ENCODE measurements at places on chromosomes 7 and 10.

DNA sequence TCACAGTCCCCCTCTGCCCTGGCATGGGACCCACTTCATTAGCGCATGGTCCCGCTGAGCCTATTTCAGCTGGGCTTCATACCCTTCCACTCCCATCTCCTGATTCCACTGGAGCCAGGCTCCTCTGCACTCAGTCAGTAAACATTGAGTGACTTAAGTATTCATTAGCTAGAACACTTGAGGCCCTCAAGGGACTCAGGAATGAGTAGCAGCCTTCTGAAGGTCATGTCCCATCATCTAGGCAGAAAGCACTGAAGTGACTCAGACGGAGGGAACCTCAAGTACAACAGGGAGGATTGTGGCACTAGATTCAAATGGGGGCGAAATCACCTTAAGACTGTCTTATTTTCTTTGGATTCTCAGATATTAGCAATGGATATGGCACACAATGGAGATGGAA, 186.6 kb upstream of the INHBA start:
- no peak for DNase-seq

DNA sequence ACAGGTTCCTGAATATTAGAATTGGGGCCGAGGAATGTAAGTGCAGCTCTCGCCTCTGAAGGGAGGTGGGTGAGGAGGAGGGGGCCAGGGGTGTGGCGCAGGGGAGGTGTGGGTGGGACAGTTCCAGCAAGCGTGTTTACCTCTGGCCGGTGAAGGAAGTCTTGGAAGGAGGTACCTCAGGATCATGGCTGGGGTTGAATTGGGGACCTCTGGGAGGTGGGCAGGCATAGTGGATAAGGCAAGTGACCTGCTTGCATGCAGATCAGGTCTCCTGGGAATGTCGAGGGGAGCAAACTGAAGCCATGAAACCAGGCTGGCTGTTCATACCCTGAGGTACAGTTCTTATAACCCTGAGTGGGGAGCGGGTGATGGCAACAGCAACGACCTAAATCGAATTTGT, 2.0 kb downstream of the ZNF775 start:
- DNase-seq = no peak

GRCh38 chr10:65313406-65313805, 1612.4 kb upstream of the LRRTM3 start:
- DNase-seq = no peak

DNA sequence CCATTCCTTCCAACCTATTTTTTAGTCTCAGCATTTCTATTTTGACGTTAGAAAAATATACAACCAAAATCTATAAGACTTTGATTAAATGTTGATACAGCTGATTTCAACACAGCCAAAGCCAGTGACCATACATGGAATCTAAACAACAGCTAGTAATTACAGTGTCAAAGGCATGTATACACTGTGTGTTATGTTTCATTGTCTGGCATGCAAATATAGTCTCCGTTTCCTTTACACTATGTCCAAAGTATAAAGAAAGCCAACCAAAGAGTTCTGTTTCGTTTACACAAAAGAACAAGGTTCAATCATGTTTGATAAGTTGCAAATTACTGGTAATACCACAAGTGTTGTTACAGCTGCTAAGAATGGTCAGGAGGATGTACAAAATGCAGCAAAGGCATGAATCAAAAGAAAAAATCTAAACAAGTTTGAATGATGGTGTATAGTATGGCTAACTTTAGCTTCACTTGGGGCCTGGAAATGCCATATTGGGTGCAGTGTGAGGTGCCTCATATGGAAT, 268.3 kb upstream of the FERD3L start:
- no peak for DNase-seq

DNA sequence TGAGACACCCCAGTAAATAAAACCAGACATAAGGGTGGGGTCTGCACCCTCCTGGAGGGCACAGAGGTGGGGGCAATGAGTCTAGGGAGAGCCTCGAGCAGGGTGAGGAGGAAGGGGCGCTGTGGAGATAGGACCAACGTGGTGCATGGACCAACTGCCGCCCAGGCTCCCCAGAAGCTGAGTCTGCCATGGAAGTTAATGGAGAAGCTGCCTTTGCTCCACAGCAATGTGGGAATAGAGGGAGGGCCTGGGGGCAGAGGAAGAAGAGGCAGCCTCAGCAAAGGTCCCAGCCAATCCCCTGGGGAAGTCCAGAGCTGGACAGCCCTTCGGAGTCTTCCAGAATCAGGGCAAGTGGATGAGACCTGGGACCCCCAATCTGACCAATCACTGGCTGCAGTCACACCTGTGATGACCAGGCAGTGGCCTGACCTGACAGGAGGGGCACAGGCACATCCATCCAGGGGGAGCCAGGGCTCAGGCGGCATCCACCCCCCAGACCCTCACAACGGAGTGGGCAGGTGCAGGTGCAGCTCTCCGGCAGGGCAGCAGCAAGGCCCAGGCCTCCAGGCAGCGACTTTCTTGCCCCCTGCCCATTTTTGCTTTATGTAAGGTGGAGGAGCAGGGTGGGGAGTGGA, 242.2 kb upstream of the PPP2R2D start:
- no peak for DNase-seq

DNA sequence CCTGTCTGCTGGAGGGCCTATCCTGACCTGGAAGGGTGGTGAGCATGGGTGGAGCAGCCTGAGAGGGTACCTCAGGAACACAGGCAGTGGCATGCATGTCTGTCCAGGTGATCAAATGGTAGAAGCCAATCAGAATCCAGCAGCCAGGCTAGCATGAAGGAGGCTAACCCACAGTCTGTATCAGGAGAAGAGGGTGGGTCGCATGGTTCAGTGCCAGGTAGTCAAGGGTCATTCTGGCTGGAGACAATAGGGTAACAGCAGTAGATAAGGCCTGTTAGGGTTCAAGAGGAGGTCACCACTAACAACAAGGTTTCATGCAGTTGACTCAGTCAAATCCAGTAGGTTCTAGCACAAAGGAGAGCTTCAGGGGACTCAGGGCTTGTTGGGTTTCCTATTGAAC, 10.4 kb downstream of the ALDH18A1 start:
- no peak for DNase-seq

GRCh38 chr10:44927352-44927751, 16.2 kb downstream of the TMEM72 start:
- DNase-seq = no peak

- DNase-seq = no peak
Observed at GRCh38 chr7:106329971-106330733, 45.4 kb upstream of the NAMPT start.

- no peak for DNase-seq
Observed at GRCh38 chr10:173741-174140, 38.5 kb downstream of the ZMYND11 start.

DNA sequence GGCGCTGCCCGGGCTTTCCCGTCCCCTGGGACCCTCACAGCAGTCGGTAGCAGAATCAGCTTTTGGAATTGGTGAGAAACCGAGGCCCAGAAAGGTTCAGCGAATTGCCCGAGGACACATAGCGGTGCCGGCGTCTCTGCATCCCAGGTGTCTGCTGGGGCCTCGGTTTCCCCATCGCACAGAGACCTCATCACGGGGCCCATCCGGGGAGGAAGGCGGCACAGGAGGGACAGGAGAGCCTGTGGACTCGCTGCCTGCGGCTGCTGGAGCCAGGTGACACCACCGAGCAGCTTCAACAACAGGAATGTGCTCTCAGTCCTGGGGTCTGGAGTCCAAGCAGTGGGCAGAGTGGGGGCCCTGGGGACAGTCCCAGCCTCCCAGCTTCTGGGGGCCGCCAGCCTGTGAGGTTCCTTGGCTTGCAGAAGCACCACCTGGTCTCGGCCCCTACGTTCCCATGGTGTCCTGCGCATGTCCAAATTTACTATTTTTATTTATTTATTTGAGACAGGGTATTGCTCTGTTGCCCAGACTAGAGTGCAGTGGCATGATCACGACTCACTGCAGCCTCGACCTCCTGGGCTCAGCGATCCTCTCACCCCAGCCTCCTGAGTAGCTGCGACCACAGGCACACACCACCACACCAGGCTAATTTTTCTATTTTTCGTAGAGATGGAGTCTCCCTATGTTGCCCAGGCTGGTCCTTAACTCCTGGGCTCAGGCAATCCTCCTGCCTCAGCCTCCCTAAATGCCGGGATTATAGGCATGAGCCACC, 539 bp upstream of the COX19 start:
- no peak for DNase-seq

GRCh38 chr10:11035301-11035991, 17.8 kb downstream of the CELF2 start:
- no peak for DNase-seq

- DNase-seq = no peak
Observed at GRCh38 chr10:84095811-84096497, 43.4 kb upstream of the GHITM start.

DNA sequence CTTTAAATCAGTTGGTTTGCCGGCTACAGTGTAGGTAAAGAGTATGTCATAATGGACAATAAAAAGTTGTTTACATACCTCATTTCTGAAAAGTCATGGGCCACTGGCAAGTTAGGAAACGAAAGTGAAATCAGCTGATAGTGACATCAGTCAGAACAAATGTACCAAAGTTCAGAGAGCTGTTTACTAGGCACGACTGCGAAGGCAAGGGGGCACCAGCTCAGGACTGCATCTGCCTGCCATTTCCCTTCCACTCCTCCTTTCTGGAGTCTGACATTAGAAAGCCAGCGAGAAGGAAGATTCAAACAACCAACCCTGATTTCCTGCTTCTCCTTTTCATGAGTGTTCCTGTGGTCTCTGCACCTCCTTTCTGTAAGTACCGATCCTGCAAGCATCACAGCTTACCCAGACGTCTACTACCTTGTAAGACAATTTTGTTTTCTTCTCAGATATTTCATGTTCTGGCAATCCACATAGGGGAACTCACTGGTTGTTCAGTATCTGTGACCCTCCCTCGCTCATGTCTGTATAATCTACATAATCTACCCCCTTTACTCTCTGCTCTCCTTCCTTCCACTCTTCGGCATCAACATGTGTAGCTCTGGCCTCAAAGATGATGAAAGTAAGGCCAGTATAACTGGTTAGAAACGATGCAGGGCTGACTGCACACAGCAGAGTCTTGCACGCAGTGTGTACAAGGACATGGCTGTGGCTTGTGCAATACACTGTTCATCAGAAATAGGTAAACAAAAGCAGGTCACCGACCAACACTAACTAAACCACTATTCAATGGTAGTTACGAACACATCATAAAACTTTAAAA, at the start of gene TMEM140:
TSS of gene TMEM140 (plus strand) at position 174 of the 823 bp plus-strand sequence. CDS start 16,370 bp downstream, outside the sequence.
- DNase-seq = no peak

DNA sequence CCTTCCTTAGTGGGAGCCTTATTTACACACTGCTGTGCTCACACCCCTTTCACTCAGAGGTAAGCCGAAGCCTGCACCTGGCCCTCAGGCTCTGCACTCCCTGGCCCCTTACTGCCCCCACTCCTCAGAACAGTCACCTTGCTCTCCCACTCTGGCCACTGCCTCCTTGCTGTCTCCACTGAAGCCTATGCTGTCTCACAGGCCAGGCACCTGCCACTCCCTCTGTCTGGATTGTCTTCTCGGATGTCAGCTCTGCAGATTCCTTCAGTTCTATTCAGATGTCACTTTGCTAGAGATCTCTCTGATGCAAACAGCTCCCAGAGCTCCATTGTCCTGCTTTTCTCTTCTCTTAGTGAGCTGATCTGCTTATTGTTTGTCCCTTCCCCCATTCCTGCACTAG, 390.7 kb downstream of the DPP6 start:
- no peak for DNase-seq

- DNase-seq = peak; percentile 9
Observed at GRCh38 chr7:111137296-111138192, 46.6 kb downstream of the LRRN3 start.

DNA sequence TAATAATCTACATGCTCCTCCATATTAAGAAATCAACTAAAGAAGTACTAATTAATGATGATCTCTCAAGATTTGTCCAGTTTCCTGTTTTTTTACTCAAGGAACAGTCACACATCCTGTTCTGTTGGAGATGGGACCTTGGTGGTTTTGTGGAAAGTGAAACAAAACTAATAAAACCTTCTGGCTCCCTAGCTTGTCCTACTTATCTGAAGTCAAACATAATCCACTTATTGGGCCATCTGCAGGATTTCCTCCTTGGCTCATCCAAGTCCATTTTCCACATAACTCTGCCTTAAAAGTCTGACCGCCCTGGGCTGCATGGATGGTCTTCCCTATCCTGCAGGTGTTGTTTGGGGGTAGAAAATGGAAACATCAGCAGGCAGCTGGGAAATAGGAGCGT, 39.4 kb upstream of the TARP start:
- DNase-seq = no peak

GRCh38 chr10:36462194-36462593, 663.2 kb upstream of the ANKRD30A start:
- no peak for DNase-seq

DNA sequence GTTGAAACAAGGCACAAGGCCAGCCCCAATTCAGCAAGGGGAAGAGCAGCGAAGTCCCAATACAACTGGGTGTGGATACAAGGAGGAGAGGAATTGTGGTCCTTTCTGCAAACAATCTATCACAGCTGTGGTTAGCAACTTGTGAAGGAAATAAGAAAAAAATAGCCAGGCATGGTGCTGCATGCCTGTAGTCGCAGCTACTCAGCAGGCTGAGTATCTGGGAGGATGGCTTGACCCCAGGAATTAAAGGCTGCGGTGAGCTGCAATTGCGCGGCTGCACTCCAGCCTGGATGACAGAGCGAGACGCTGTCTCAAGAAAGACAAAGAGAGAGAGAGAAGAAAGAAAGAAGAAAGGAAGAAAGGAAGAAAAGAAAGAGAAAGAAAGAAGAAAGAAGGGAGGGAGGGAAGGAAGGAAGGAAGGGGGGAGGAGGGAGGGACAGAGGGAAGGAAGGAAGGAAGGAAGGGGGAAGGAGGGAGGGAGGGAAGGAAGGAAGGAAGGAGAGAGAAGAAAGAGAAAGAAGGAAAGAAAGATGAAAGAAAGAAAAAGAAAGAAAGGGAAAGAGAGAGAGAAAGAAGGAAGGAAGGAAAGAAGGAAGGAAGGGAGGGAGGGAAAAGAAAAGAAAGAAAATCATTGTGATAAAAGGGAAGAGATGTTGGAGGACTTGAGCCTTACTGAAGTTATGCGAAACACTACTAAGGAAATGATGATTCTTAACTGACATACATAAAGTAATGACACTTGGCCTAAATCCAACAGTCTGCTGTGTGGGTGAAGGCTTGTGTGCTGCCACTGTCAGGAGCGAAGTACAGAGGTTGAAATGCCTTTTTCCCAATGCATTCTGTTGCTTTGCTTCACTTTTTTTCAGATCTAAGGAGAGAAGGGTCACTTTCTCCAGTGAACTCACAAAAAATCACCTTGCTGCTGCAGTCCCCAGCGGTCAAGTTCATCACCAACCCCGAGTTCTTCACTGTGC, 117.0 kb upstream of the STK17A start:
- no peak for DNase-seq

- no peak for DNase-seq
Observed at GRCh38 chr7:22481726-22482125, 18.3 kb downstream of the STEAP1B start.

DNA sequence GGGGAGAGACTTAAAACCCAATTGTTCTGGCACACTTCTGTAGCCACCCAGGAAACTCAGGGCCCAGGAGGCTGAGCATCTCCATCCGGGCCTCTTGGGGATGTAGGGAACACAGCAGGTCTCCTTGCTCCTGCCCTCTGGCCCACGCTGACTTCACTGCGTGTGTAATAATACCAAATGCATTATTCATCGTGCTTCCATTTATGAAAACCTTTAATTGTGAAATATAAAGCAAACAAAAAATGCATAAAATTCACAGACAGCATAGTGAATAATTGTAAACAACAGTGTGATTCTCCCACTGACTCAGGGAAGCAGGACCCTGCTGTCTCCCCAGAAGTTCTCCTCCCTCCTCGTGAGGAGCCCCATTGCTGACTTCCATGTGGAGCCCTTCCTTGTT, 70.3 kb upstream of the SHH start:
- DNase-seq = no peak
